ENCODE measurements at places on chromosomes 2 and 18.

DNA sequence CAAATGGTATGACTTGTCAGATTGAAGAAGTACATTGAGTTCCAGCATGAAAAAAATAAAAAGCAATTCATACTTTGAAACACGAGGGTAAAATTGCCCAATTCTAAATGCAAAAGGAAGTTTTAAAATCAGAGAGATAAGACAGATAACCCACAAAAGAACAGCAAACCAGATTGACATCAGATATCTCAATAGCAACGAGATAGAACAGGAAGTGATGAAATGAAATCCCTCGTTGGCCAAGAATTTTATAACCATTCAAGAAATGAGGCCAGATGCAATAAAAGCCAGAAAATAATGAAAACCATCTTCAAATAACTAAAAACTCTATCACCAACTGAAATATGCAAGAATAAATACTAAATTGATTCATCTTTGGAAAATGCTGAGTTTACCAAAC, 172.8 kb downstream of the CD226 start:
- DNase-seq = no peak

GRCh38 chr2:68734688-68735525, at the start of gene ARHGAP25:
Gene ARHGAP25, plus strand, starts transcription at chr2:68734811. Its CDS starts 389 bp downstream, at chr2:68735200.
- DNase-seq = no peak

DNA sequence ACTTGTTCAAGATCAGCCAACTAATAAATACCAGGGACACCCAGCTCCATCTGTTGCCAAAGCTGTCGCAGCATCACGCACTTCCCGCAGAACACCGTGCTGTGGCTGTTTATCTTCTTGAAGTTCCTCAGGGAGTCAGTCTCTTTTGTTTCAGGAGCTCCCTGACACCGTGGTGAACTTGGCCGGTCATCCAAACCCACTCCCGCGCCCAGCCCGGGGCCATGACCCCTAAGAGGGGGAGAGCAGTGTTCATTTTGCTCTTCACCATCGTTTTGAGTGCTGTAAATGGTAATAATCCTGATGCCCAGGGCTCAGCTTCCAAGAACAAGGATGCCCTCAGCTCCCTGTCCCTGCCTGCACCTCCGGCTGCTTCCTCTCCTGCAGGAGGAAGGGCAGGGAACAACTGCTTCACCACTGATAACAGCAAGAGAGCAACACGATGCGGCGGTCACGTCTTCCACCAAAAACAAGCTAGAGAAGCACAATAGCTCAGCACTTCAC, 131.4 kb downstream of the SEPTIN10 start:
- no peak for DNase-seq

GRCh38 chr2:12296915-12297314, 419.8 kb upstream of the TRIB2 start:
- no peak for DNase-seq

DNA sequence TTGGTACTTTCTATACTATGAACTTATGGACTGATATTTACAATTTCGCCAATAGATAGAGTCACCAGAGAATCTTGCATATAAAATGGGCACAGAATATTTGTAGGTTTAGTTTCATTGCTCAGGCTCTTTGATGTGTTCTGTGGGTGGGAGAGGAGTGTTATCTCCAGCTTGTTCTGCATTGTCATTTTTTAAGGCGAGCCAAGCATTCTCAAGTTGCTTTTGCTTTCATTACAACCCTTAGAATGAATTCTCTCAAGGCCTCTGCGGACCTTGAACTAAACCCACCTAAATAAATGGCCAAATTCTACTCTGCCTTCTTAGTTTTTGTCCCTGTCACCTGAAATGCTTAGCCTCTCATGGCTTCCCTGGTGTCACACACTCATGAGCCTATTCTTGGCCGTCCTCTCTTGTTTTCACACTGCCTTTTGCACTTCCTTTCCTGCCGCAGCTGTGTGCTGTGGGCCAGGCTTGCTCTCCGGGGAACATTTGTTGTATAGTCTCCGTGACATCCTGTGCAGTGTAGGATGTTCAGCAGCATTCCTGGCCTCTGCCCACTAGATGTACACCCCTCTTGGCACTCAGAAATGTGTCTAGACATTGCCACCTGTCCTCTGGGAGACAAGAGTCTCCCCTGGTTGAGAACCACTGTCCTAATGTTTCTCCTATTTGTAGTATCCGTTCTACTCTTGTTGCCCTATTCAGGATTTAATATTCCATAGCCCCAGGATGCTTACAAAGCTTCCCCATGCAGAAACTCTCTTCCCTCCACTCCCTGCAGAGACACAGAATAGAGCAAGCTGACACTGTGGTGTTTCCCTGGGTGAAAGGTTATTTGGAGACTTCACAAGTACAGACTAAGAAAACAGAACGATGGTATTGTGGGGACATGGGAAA, 255.6 kb downstream of the PTPRM start:
- DNase-seq = no peak

GRCh38 chr18:56319953-56320352, 318.4 kb downstream of the TXNL1 start:
- no peak for DNase-seq

GRCh38 chr2:144519934-144520731, at the start of gene ZEB2:
Gene ZEB2, minus strand, starts transcription at chr2:144520119. Its CDS starts 2,769 bp downstream, at chr2:144517350.
- DNase-seq = no peak

GRCh38 chr18:38035193-38035592, 469.6 kb upstream of the CELF4 start:
- DNase-seq = no peak

DNA sequence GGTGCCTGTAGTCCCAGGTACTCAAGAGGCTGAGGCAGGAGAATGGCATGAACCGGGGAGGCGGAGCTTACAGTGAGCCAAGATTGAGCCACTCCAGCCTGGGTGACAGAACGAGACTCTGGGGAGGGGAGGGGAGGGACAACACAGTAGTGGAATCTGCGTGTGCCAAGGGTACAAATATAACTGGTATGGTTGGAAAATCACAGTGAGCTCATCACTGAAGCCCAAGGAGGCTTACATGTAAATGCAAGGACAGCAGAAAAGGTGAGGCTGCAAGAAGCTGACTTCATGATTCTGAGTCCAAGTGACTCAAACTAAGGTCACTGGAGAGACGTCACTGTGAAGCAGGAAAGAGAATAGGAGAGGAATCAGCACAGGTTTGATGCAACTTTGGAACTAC, 9.2 kb downstream of the SEPTIN10 start:
- peak; percentile 56 for DNase-seq

DNA sequence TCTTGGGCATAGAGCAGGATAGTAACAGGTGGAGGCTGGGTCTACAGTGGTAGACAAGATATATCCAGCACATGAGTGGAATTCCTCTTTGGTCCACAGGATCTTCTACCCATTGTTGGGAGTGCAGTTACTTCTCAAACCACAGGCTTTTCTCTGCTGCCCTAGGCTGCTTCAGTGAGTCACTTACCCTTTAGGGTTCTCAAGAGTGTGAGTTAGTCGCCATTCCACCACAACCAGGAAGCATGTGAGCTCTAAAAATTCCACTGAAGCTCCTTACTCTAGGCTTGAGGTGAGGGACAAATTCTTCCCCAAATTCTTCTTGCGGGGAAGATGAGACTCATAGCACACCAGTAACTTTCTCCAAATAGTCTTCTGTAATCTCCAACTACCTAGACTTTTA, 189.4 kb downstream of the PLCL1 start:
- peak; percentile 29 for DNase-seq

DNA sequence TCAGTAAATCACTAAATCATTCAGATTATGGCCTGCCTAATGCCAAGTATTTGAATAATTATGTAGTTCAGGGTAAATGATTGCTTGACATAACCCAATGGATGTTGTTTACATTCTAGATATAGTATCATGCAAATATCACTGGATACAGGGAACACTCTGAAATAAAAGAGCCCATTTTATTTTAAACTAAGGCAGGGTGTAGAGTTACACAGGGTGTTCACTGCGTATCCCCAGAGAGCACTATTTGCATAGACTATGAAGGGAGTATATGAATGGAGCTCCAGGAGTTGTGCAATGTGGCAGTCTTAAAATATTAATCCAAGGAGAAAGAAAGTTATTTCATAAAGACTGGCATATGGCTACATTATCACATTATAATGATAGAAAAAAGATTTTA, 701.1 kb upstream of the KLHL29 start:
- no peak for DNase-seq

DNA sequence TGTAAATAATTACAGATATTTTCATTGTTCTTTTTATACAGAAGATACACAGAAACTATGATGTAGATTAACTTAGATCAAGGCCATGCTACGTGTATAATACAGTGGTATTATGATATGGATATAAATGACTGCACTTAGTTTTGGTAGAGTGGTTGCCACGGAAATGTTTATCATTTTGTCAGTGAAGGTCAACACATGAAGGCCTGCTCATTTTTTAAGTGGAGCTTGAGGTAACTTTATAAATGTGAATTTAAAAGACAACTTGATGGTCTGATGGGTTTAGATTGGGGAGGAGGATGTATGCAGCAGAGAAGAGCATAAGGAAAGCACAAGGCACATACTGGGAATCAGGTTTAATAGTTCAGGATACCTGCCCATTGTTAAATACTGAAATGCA, 14.4 kb upstream of the BBS5 start:
- no peak for DNase-seq

DNA sequence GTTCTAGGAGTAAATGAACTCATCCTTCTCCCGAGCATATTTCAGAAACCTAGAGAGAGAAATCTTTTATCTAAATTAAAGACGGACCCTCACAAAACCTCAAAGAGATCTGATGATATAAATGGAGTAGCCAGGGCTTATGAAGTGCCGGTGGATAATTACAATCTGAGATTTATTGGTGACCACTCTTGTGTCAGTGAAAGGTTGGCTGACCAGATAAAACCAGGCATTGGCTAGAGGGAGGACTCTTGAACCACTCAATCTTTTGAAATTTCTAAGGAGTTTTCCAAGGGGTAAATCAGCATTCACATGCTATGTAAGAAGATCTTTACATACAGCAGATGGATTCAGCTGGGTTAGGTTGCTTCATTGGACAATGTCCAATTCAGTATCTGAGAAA, 227.3 kb upstream of the MMADHC start:
- no peak for DNase-seq

- DNase-seq = no peak
These were observed 52.4 kb downstream of the RELCH start for GRCh38 chr18:62239475-62239874.

- DNase-seq = no peak
These were observed 184.1 kb downstream of the MTCL1 start for GRCh38 chr18:8889489-8889888.

GRCh38 chr2:162127422-162127821, 24.6 kb downstream of the GCG start:
- DNase-seq = no peak

DNA sequence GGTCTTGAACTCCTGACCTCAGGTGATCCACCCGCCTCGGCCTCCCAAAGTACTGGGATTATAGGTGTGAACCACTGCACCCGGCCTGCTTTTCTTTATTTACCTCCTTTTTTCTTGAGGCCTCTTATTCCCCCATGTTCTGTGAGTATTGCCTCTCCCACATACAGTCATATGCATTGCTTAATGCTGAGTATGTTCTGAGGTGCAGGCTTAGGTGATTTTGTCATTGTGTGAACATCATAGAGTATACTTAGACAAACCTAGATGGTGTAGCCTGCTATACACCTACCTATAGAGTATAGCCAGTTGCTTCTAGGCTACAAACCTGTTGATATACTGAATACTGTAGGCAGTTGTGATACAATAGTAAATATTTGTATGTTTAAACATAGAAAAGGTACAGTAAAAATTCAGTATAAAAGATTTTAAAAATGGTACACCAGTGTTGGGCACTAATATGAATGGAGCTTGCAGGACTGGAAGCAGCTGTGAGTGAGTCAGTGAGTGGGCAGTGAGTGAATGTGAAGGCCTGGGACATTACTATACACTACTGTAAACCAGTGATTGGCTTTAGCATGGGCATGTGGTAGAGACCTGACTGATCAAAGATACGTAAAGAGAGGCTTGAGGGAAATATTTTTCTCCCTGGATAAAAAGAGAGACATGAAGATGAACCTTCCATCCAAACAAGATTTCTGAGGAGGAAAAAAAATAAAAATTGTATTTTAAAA, 17.6 kb downstream of the SLC39A10 start:
- no peak for DNase-seq

GRCh38 chr2:116238511-116238910, 1576.0 kb upstream of the DDX18 start:
- no peak for DNase-seq

GRCh38 chr2:177393824-177394593, 1.4 kb downstream of the AGPS start:
- DNase-seq = no peak

DNA sequence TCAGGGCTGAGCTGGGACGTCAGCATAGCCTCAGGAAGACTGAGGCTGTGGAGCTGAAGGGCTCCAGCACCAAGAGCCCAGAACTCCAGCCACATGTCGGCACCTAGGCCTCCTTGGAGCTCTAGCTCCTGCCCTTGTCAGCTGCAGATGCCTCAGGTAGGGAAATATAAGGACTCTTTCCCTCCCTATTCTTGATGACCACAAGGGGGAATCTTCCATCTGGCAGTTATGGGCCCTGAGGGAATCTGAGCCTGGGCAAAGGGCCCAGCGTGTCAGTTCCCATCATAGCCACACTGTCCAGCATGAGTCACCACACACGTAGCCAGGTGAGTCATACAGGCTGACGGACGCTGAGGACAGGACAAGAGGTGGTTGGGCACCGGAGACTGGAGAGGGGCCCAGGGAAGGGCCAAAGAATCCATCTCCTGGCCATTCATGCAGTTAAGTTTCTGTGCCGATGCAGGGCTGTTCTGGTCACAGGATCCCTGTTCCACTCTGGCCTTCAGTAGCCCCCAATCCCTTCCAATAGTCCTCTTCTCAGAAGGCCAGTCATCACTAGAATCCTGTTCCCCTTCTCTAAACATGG, 1.8 kb downstream of the MPV17 start:
- DNase-seq = peak; percentile 97

DNA sequence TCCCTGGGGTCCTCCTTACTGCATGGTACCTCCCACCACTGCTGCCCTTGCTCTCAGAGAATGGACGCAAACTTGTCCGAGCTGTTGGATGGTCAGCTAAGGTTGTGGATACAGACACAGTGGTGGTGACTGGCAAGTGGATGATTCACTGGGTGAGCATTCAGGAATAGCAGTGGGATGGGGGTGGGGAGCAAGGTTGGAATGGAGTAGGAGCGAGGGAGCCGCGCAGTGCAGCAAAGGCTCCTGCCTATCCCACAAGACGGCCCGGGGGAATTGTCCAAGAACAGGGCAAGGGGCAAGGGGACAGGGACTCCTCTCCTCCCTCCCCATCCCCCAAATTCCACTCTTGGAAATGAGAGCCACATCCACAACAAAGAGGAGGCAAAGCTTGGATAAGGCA, 102.2 kb downstream of the PIEZO2 start:
- DNase-seq = no peak

DNA sequence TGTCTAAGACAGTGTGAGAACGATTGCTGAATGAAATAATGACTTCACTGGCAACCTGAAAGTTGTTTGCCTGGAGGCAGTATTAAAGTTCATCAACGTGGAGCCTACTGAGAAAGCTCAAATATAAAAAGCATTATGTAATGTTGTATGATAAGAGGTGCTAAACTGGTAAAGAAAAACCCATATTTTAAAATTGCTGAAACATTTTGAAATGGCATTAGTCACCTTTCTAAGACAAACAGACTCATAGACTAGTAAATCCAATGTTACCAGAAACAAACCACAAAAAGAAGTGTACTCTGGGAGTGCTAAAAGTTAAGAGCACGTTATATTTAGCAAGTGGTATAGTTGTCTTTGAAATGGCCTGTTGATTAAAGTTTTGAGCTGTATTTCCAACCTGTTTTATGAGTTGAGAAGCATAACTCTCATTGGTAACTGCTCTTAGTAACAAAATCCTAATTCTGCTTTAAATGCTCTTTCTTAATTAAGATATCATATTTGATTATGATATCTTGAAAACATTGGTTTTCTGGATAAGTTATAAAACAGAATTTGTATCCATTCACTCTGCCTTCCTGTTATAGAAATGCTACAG, 62.7 kb downstream of the CYP1B1 start:
- no peak for DNase-seq
